Activated naive CD4-positive, alpha-beta T cell treated with anti-CD3 and anti-CD28 coated beads, Interleukin-2, amount 50 U/mL, for 16 hours (primary cell): ENCODE measurements at places on chromosomes 16 and 17.

DNA sequence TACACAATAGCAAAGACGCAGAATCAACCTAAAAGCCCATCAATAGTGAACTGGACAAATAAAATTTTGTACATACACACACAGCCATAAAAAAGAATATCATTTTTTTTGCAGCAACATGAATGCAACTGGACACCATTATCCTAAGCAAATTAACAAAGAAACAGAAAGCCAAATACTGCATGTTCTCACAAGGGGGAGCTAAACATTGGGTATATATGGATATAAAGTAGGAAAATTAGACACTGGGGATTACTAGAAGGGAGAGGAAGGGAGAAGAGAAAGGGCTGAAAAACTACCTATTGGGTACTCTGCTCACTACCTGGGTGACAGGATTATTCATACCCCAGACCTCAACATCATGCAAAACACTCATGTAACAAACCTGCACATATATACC lies 28.2 kb downstream of the ADAMTS18 start:
- no peak for DNase-seq

DNA sequence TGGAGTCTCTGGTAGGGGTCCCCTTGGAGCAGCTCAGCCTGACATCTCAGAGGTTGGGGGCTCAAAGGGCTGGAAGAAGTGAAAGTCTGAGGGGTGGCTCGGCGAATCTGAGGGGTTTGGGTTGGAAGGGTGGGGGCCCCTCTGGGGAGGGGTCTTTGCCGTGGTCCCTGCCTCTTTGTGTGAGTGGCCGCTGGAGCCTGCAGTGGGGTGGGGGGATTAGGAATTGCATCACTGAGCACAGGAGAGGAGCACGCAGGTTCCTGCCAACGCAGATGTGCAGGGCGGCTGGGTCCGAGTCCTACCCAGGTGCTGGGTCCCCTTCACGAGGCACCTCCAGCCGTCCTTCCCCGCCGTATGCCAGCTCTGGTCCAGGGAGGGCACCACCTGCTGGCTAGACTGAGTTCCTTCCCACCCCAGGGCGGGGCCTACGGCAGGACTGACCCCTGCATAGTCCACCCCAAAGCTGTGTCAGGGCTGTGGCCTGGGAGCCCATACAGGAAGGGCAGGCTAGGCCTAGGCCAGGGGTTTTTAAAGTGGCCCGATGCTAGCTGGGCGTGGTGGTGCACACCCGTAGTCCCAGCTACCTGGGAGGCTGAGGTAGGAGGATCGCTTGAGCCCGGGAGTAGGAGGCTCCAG lies 9.9 kb downstream of the FMNL1 start:
- DNase-seq = no peak

GRCh38 chr17:79681628-79682261 lies 49.0 kb upstream of the ENPP7 start:
- DNase-seq = no peak

DNA sequence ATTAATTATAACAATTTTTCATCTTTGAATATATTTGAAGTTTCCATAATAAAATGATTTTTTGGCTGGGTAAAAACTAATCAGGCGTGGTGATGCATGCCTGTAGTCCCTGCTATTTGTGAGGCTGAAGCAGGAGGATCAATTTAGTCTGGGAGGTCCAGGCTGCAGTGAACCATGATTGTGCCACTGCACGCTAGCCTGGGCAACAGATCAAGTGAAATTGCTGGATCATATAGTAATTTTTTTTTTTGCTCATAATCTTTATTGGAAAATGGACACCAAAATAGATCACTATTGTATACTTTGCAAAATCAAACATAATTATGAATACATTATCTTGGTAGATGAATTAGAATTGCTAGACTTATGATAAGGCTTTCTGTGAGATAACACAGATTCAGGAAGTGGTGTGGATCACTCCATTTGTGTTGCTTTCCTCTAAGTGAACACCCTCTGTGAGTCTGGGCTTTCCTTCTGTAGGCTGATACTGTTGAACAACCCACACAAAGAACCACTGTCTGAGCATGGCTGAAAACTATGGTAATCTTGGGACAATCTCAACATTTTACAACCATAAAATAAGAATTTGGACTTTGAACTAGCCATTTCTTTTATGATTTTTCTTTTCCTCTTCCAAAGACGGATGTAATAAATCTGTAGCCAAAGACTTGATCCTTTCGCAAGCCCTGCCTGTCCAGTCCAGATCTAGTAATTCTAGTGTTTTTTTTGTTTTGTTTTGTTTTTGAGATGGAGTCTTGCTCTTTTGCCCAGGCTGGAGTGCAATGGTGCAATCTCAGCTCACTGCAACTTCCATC lies 5.6 kb upstream of the ST3GAL2 start:
- DNase-seq = no peak
